NCI-H187 treated with DMSO at 0.1 percent for 48 hours (cell line): ENCODE measurements at places on chromosomes 16 and 17.
A peak's percentile ranks its signal among the peaks of the same experiment; 100 is the strongest.

DNA sequence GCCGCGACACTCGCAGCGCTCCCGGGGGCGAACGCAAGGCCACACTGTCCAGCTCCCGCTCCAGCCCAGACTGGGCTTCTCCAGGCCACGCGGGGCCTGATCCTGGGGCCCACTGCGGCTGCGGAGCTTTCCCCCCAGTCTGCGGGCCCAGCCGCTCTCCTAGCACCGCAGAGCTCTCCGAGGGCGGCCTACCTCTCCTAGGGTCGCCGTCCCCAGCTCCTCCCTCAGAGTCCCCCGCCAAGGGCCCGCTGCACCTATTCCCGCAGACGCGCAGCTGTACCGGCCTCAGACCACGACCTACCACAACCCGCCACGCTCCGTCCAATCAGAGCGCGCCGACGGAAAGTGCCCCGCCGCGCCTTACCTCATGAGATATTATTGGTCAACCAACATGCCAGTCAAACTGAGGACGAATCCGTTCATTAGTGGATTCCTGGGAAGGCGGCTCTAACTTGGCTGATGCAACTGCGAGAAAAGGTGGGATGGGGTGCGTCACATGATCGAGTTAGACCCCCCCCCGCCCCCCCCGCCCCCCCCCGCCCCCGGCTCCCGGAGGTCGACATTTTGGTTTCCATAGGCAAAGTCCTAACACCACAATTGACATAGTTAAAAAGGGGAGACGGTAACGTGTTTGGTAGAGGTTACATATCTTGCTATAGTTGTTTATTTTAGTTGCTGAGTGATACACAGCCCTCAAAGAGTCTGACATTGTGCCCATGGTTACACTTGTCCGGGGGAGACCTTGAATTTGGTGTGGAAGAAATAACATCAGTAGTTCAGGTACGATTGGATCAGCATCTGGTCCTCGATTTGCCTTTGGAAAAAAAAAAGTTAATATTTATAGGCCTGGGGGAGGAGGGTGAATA, at the start of gene AARS1:
Gene AARS1, minus strand, starts transcription at position 278 of the 866 bp plus-strand sequence. CDS start 6,743 bp downstream, outside the sequence.
- DNase-seq: peak; percentile 87

- DNase-seq: no peak
These were observed 99.5 kb upstream of the AXIN2 start for GRCh38 chr17:65660947-65661346.

GRCh38 chr17:27825459-27825858, 25.1 kb upstream of the NOS2 start:
- DNase-seq: no peak

DNA sequence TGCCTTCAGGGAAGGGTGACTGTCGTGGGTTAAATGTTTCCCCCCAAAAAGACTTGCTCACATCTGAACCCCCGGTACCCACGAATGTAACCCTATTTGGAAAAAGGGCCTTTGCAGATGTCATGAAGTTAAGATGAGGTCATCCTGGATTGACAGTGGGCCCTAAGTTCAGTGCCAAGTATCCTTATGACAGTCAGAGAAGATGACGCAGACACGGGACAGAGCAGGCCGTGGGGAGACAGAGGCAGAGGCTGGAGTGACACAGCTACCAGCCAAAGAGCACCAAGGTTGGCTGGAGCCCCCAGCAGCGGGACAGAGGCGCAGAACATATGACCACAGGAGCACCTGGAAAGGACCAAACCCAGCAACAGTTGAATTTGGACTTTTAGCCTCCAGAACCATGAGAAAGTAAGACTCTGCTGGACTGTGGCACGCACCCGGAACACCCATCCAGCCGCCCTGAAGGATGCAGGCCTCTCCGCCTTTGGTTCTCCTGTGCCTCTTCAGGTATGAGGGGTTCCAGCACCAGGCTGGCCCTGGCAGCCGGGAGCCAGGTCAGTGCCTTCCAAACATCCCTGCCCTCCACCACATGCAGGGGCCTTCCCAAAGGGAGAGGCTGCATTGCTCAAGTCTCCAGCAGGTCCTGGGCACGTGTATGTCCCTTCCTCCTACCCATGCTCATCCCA, 104.0 kb downstream of the FOXL1 start:
- no peak for DNase-seq

DNA sequence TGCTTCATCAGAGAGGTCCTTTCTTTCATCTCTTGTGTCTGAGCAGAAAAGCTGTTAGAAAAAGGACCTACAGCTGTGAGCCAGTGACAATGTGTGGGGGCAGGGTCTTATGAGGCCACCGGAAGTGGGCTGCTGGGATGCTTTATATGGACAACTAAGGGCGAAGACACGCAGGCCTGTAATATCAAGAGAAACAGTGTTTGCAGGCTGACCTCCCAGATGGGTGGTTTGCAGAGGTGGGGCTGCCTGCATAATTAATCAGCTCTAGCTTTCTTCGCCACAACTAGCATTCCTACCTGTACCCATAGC, 30.4 kb upstream of the SALL1 start:
- DNase-seq: no peak
